ENCODE measurements at places on chromosomes 2 and 18.
A peak's percentile ranks its signal among the peaks of the same experiment; 100 is the strongest.

DNA sequence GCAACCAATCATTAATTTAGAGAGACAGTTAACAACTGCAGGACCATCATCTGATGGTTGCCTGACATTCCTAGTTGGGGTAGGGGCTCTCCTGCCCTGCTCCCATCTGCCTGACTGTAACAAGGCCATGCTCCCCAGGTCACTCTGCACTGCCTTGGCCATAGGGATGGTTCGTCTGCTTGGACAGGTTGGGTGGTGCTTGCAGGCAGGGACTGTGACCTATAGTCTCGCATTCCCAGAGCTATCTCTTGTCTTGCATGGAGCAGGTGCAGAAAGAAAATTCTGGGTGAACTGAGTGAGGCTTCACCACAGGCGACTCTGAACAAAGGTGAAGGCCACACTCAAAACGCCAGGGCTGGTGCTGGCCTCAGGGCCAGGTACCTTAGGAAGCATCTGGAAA is 64.7 kb downstream of the EMILIN2 start:
- no peak for DNase-seq

- DNase-seq = no peak
These were observed 623.1 kb downstream of the CCDC85A start for GRCh38 chr2:56806924-56807323.

GRCh38 chr2:46845542-46846486 is 69.8 kb downstream of the MCFD2 start:
- DNase-seq = peak; percentile 8

DNA sequence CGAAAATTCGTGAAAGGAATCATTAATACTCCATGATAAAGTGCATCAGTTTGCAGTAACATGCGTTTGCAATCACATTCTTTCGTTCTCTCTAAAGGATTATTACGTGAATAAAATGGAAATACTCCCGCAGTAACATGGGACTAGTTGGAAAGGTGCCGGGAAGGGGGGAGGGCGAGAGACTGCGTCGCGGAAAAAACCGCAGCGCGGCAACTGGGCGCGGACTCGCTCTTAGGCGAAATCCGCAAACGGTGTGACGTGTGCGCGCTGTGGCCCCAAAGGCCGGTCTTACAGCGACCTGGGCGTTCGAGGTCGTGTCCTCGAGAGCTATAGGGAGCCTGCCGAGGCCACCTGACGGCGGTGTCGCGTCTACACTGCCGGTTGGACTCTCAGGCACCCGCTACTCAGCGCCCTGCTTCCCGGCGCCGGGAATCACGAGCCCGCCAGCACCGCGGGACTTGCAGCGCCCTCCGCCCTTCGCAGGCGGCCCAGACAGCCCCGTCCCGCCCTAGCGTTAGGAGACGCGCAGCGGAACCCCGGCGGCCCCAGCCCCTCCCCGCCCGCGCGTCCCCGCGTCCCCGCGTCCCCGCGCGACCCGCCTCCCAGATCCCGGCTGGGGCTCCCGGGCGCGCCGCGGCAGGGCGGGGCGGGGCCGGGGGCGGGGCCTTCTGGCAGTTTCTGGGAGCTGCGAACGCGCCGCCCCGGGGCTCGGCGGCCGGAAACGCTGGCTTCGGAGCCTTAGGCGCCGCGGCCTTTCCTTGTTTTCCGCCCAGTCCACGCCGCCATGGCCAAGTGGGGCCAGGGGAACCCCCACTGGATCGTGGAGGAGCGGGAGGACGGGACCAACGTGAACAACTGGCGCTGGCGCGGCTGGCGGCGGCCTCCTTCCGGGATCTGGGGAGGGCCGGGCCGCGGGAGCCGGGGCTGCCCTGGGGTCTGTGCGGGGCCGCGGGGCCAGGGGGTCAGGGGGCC is 15.1 kb downstream of the C2orf74 start:
- peak; percentile 98 for DNase-seq

DNA sequence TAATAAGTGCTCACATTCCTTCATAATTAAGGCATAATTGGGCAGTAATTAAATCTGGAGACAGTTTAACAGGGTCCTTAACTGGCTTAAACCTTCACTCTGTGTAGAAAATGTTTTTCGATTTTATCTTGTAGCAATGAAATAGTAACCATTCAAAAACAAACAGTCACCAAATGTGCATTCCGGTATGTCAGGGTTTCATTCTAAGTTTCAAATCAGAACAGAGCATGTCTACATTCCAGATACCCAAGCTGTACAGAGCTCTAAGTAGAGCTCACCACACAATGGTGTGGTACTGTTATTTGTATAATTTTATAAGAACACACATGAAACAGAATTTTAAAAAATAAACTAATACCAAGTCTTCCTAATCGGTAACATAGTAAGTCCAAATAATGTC is 52.6 kb downstream of the SMAD2 start:
- no peak for DNase-seq

- peak; percentile 61 for DNase-seq
These were observed 60.4 kb downstream of the C18orf63 start for GRCh38 chr18:74375999-74376398.

GRCh38 chr18:56702946-56703345 is 51.8 kb downstream of the WDR7 start:
- DNase-seq = peak; percentile 22
